ENCODE measurements at places on chromosomes 12 and 14. TPM values are rescaled to one million over a fixed set of nuclear protein-coding genes. Genes with fewer than 3 reads are reported as not detected.

Gene HVCN1
- 2.6 TPM for total RNA-seq

Gene CIROP
- total RNA-seq: not detected

Gene MDGA2
- not detected for total RNA-seq

Gene ASIC1
- total RNA-seq: 4.9 TPM

Gene BBS10
- total RNA-seq: 4.3 TPM

Gene USP44
- 1.8 TPM for total RNA-seq

Gene ACOT6
- not detected for total RNA-seq

Gene C12orf43
- total RNA-seq: 12.7 TPM

Gene IGF1
- total RNA-seq: 0.63 TPM

Gene CYP27B1
- not detected for total RNA-seq

Gene PSMC1
- total RNA-seq: 154 TPM

Gene RAP1B
- total RNA-seq: 256 TPM

Gene PTPRQ
- 32.1 TPM for total RNA-seq

Gene ACSM4
- not detected for total RNA-seq

Gene MYL2
- total RNA-seq: not detected

Gene TRHDE
- total RNA-seq: 1.1 TPM

Gene EFCAB11
- total RNA-seq: 3.2 TPM

Gene LRP1-AS
- not detected for total RNA-seq

Gene KERA
- total RNA-seq: not detected

Gene KCNMB4
- 2.0 TPM for total RNA-seq

Gene LMO3
- total RNA-seq: 3.6 TPM

Data from fibroblast of the aortic adventitia (primary cell).